D341Med (cell line): ENCODE measurements at places on chromosomes 5 and 9.

GRCh38 chr5:67493676-67494075, 297.1 kb upstream of the CD180 start:
- peak; percentile 65 for DNase-seq

GRCh38 chr5:122494109-122494508, 182.1 kb downstream of the SNCAIP start:
- DNase-seq: no peak

- DNase-seq: peak; percentile 81
Measured at GRCh38 chr9:137458194-137459151, 661 bp downstream of the NSMF start.

DNA sequence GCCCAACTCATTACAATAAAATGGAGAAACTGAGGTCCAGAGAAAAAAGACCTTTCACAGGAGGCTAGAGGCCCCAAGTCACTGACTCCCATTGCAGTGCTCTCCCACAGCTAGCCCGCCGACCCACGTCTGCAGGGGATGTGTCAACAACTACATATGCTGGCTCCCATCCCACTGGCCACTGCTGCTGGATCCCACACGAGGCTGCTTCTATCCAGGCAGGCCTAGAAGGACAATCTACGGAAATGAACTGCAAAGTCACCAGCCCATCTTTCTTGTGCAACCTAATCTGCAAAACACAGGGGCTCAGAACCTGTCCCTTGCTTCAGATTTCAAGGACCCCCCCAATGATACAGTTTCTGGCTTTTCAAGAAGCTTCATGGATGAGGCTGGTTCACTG, 24.0 kb downstream of the RAPGEF1 start:
- DNase-seq: no peak

DNA sequence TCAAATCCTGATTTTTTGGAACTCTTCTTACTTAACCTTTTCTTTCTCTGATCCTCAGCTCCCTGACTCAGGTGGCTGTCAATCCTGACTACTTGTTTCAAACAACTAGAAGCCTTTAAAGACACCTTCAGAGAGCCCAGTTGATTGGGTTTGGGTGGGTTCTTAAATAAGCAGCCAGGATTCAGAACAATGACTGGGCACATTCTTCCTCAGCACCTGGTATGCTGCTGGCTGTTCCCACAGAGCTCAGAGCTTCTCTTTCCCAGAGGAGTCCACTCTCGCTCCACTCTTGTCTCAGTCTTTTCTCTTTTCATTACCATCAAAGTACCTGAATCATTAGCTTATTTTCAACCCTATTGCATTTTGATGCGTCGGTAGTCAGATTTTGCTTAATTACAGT, 22.5 kb downstream of the PCSK5 start:
- DNase-seq: no peak

GRCh38 chr9:89530726-89531125, 32.8 kb upstream of the SEMA4D start:
- no peak for DNase-seq

DNA sequence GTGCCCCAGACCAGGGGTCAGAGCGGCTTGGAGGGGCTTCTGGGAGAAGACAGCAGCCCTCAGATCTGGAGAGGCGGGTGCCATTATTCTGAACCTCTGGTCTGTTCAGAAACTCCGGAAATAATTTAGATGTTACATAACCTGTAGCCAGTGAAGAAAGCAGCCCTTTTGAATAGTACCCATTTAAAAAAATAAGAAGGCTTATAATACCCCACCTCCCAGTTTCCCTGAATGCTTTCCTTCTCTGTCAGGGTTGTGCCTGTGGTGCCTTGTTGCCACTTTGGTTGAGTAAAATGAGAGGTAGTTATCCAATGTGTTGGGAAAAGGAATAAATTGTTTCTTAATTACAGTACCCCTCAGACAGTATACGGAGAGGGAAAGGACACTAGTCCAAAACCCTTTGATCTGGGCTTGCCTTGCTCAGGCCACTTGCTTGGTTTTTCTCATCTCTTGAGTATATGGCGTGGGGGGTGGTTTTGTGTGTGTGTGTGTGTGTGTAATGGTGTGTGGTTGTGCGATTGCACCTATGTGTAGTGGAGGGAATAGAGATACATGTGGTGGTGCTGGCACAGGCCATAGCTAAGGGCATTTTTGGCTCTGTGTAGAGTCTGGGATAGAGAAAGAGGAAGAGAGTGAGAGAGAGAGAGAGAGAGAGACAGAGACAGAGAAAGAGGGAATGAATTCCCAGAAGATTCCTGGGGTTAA, 59.1 kb upstream of the TLR4 start:
- DNase-seq: no peak

- DNase-seq: no peak
Measured at GRCh38 chr5:137758715-137759306, 4.6 kb upstream of the HNRNPA0 start.

- DNase-seq: no peak
Measured at GRCh38 chr5:141753971-141754713, 72.1 kb upstream of the ARAP3 start.
